MCF 10A (cell line): ENCODE measurements at places on chromosomes 4 and X. TPM values are rescaled to one million over a fixed set of nuclear protein-coding genes. Genes with fewer than 3 reads are reported as not detected.

Gene SULT1B1
- total RNA-seq = 0.20 and 0.21 TPM in 2 replicates

Gene TSC22D3
- 115 and 124 TPM in 2 replicates for total RNA-seq

Gene MAGEB2
- not detected in 2 replicates for total RNA-seq

Gene CABS1
- total RNA-seq = not detected in 2 replicates

Gene EREG
- 28.3 and 34.0 TPM in 2 replicates for total RNA-seq

Gene EGF
- total RNA-seq = 0.12 TPM in 1 of 2 replicates, not detected in the other

Gene ZAR1
- total RNA-seq = not detected in 2 replicates

Gene XAGE2
- not detected in 2 replicates for total RNA-seq

Gene TMPRSS11B
- not detected in 2 replicates for total RNA-seq

Gene SLAIN2
- total RNA-seq = 74.0 and 81.6 TPM in 2 replicates

Gene ASB5
- not detected in 2 replicates for total RNA-seq
